ENCODE measurements at places on chromosomes 16 and 17.
A peak's percentile ranks its signal among the peaks of the same experiment; 100 is the strongest.

DNA sequence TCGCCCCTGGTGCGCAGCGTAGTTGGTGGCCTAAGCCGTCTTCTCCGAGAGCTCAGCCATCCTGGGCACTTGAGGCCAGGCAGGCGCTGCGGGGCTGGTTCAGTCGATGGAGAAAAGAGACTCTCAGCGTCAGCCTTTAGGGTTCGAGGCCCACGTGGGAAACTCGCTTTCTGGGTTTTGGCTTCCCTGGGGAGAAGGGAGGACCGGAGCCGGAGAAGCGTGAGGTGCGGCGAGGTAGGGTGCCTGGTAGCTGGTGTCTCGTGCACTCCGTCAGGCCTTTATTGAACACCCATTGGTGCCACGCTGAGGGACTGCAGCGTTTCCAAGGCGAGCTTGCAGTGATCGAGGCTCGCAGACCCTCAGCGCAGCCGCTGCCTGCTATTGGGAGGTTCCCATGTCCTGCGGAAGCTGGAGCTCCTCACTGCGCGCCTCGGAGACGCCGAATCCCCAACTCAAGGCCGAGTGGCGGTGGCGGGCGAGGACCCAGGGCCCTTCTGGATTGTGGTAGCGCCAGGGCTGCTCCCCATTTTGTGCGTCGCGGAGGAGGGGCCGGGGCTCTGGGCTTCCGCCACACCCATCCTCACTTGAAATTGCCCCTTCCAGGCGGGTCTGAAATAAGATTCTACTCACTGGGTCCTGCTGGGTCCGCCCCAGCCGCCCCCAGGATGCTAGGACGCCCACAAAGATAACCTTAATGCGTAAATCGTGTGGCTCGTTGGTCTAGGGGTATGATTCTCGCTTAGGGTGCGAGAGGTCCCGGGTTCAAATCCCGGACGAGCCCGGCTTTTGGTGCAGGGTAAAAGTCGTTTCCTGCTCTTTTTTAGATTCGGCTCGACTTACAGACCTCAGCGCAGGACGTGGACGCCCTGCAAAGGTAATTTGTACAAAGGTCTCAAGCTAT, 1.2 kb downstream of the OR1F1 start:
- peak; percentile 36 for ATAC-seq

GRCh38 chr17:77717941-77718668, 240.4 kb upstream of the TNRC6C start:
- ATAC-seq, result no peak

- ATAC-seq, result no peak
Observed at GRCh38 chr16:17278988-17279387, 191.8 kb downstream of the XYLT1 start.

- ATAC-seq, result no peak
Observed at GRCh38 chr16:87968541-87968940, 17.3 kb downstream of the BANP start.

DNA sequence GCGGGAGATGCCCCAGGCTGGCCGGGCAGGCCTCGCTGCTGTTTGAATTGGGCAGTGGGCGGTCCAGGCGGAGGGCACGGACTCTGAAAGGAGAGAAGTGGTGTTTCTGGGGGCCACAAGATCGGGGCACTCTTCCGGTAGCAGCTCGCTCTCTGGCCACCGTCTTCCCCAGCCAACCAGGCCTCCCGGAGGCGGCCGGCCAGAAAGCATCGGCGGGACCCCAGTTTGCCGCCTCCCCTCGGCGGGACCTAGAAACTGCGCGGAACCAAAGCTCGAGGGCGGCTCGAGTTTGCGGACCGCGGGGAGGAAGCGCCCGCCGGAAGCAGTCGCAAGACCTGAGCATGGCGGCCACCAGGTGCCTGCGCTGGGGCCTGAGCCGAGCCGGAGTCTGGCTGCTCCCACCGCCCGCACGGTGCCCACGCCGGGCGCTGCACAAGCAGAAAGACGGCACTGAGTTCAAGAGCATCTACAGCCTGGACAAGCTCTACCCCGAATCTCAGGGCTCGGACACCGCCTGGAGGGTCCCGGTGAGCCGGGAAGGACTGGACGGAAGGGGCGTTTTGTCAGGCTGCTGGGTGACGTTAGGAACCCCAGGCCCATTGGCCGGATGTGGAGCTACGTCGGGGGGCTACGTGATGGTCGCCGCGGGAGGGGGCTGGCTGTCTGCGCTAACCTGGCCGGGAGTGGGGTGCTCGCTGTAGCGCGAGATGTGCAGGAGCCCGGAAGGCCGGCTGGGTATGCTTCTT, at the start of gene MRPL58:
Gene MRPL58 (plus strand): TSS at position 325 of the 746 bp plus-strand sequence. CDS start 17 bp downstream, at position 342.
- peak; percentile 92 for ATAC-seq

Data from motor neuron (in vitro differentiated cells).